ENCODE measurements at places on chromosomes 2 and 18. TPM values are rescaled to one million over a fixed set of nuclear protein-coding genes. Genes with fewer than 3 reads are reported as not detected.

Gene L3MBTL4
- 8.7 TPM for total RNA-seq

Gene FAP
- total RNA-seq: not detected

Gene ALK
- not detected for total RNA-seq

Gene POTEJ
- not detected for total RNA-seq

Gene CDH19
- total RNA-seq: not detected

DNA sequence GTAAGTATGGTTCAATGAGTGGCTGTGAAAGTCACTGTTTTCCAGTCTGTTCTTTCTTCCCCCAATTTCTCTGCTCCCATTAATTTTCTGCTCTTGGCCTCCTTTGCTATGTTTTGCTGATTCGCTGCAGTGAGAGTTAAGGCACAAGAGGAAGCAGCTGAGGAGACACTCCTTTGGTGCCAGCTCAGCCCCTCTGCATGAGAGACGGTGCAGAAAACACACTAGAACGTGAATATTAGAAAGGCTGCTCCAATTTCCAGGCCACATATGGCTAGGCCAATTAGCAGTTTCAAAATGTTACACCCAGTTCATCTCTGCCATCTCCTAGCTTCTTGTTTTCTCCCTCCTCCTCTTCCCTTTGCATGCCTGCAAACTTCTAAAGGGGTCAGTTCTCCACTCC is 38.9 kb downstream of the AKAIN1 start:
- no peaks in the 10 kb centered on the region for H3K27me3 ChIP-seq
- no peaks in the 10 kb centered on the region for H3K36me3 ChIP-seq
- DNase-seq: no peak
- no peak overlapping the region for H3K27ac ChIP-seq

DNA sequence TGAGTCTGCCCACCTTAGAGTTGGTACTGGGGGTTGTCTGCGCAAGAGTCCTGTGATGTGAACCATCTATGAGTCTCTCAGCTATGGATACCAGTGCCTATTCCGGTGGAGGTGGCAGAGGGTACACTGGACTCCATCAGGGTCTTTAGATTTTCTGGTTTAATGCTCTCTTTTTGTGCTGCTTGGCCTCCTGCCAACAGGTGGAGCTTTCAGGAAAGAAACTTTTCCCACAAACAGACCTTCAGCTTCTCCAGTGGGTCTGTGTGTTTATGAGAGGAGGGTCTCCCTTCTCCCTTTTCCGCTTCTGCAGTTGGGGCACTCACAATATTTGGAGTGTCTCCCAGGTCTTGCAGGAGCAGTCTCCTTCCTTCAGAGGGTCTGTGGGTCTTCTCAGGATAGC is 1721.9 kb upstream of the SLC39A10 start:
- no peaks in the 10 kb centered on the region for H3K36me3 ChIP-seq
- H3K4me1 ChIP-seq: no peaks in the 10 kb centered on the region
- H3K27me3 ChIP-seq: no peaks in the 10 kb centered on the region

GRCh38 chr2:120791962-120792297 is 56.3 kb downstream of the GLI2 start:
- no peak overlapping the region for H3K4me3 ChIP-seq
- DNase-seq: no peak
- no peak overlapping the region for H3K27ac ChIP-seq
- no peaks in the 10 kb centered on the region for H3K4me1 ChIP-seq
- H3K27me3 ChIP-seq: peaks cover 4% of the 10 kb centered on the region

DNA sequence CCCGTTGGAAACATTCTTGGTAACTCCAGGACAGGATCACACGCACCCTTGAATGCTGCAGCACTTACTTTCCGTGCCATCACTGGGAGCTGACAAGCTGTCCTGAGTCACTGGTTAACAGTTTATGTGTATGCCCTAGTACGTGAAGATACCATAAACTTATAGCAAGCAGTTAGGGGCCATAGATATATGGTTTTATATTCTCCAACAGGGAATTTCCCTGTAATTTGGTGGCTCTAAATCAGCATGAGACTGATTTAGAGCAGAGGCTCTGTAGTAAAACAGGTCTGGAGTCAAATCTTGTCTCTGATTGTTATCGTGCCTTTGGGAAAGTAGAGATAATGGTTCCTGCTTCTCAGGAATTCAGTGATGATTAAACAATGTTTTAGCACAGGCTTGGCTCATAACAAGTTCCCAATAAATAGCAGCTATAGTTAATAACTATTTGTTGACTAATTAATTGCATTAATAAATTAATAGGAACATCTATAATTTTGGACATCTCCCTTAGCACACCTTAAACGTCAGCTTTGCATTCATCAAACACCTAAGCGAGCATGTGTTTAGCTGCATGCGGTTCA is 215.2 kb downstream of the VAPA start:
- no peak for DNase-seq
- H3K36me3 ChIP-seq: no peaks in the 10 kb centered on the region
- peaks cover 7% of the 10 kb centered on the region for H3K27me3 ChIP-seq
- H3K4me3 ChIP-seq: no peak overlapping the region
- H3K4me1 ChIP-seq: no peaks in the 10 kb centered on the region
- no peak overlapping the region for H3K27ac ChIP-seq

DNA sequence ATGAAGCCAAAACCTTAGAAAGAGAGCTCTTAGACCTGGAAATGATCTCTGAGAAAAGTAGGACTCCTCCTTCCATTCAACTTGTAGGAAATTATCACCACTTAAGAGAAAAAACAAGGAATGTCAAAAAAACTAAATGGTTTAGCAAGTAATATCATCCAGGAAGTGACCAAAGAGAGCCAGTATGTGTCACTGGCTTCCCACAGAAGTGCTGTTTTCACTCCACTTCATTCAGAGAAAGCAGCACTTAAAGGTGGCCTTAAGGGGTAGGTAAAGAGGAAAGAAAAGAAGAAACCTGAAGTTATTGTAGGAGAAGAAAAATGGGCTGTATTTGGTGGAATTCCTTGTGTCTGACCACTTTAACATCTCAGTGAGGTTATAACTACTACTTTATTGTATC is 414.4 kb upstream of the ETAA1 start:
- no peak for DNase-seq
- no peak overlapping the region for H3K27ac ChIP-seq
- no peaks in the 10 kb centered on the region for H3K36me3 ChIP-seq
- H3K4me3 ChIP-seq: no peak overlapping the region

- no peaks in the 10 kb centered on the region for H3K36me3 ChIP-seq
- no peak overlapping the region for H3K27ac ChIP-seq
- no peaks in the 10 kb centered on the region for H3K4me1 ChIP-seq
- H3K27me3 ChIP-seq: no peaks in the 10 kb centered on the region
- H3K4me3 ChIP-seq: no peak overlapping the region
Measured at GRCh38 chr18:28357766-28358401, 181.0 kb upstream of the CDH2 start.

DNA sequence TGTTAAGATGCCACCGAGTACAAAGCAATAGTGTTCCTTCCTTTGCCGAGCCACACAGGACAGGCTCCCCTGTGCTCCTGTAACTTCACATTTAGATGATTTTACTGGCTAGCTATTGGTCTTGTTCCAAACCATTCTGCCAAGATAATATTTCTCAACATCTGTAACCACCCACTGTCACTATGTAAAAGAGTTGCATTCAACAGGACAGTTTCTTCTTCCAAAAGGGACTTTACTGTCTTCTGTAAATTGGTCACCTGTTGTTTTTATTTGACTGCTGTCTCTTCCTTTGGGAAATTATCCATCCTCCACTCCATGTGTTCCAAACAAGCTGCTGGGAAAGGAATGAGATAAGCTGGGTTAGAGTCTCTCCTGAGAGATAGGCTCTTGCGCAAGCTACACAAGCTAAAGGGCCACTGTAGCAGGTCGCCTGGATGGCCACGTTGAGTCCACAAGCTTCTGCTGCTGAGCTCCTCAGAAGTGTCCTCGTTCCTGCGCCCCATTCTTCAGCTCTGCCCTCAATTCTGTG is 14.4 kb upstream of the BZW1 start:
- H3K36me3 ChIP-seq: no peaks in the 10 kb centered on the region
- H3K27me3 ChIP-seq: no peaks in the 10 kb centered on the region
- no peak for DNase-seq
- no peak overlapping the region for H3K27ac ChIP-seq
- H3K4me3 ChIP-seq: no peak overlapping the region
- no peaks in the 10 kb centered on the region for H3K4me1 ChIP-seq

GRCh38 chr2:151336863-151337371 is 20.5 kb upstream of the TNFAIP6 start:
- no peaks in the 10 kb centered on the region for H3K27me3 ChIP-seq
- no peak overlapping the region for H3K27ac ChIP-seq
- no peaks in the 10 kb centered on the region for H3K36me3 ChIP-seq
- DNase-seq: no peak
- no peaks in the 10 kb centered on the region for H3K4me1 ChIP-seq

GRCh38 chr2:48738806-48739205 is 16.7 kb downstream of the LHCGR start:
- H3K4me1 ChIP-seq: no peaks in the 10 kb centered on the region
- H3K36me3 ChIP-seq: no peaks in the 10 kb centered on the region
- H3K27ac ChIP-seq: no peak overlapping the region
- H3K27me3 ChIP-seq: no peaks in the 10 kb centered on the region
- no peak for DNase-seq

DNA sequence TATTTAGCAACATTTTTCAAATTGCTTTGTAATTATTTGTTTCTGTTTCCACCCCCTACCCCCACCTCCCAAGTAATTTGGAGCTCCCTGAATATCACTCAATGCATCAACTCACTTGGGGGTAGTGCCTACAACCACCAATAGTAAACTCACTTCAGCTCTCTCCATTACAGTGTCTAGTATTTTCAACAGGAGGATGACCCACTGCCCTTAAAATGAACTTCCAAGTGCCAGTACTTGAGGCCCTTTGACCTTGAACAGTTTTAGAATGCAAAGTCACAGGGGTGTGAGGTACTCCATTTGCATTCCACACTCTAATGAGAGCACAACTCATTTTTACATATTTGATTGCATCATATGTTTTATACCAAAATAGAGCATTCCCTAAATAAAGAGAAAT is 523.0 kb downstream of the ERBB4 start:
- no peaks in the 10 kb centered on the region for H3K36me3 ChIP-seq
- no peak overlapping the region for H3K4me3 ChIP-seq
- no peaks in the 10 kb centered on the region for H3K4me1 ChIP-seq

DNA sequence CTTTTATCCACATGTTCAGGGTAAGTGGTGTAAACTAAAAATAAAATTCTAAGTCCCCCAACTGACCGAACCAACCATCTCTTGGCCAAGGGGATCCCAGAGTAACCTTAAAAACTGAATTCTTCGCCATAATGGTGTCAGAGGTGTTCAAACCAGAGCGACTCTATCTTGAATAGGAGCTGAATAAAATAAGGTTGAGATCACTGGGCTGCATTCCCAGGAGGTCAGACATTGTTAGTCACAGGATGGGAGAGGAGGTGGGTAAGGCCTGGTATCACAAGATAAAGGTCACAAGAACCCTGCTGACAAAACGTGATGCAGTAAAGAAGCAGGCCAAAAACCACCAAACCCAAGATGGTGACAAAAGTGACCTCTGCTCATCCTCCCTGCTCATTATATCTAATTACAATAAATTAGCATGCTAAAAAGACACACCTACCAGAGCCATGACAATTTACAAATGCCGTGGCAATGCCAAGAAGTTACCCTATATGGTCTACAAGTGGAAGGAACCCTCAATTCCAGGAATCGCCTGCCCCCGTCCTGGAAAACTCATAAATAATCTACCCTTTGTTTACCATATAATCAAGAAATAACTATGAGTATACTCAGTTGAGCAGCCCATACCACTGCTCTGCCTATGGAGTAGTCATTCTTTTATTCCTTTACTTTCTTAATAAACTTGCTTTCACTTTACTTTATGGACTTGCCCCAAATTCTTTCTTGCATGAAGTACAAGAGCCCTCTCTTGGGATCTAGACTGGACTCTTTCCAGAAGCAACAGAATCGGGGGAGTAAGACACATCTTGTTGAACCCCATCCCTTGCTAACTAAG is 302.4 kb downstream of the STK39 start:
- no peak for DNase-seq
- no peak overlapping the region for H3K27ac ChIP-seq
- no peaks in the 10 kb centered on the region for H3K27me3 ChIP-seq
- H3K4me3 ChIP-seq: no peak overlapping the region

DNA sequence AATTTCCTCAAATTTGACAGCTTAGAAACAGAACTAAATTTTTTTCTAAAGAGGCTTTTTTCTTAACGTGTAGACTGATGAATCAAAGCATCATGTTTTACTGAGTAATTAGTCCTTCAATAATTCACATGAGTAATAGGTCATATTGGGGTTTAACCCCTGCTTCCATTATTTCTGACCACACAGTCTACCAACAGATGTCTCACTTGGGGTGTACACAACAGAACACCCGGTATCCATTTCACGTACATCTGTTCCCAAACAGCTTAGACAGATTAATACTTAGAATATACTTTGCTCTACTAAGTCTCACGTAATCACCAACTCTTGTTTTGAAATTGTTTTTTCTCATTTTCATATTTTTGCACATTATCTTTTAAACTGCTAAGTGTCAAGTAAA is 14.8 kb downstream of the CERKL start:
- H3K4me1 ChIP-seq: no peaks in the 10 kb centered on the region
- DNase-seq: no peak
- no peaks in the 10 kb centered on the region for H3K36me3 ChIP-seq
- H3K27me3 ChIP-seq: no peaks in the 10 kb centered on the region
- no peak overlapping the region for H3K27ac ChIP-seq

DNA sequence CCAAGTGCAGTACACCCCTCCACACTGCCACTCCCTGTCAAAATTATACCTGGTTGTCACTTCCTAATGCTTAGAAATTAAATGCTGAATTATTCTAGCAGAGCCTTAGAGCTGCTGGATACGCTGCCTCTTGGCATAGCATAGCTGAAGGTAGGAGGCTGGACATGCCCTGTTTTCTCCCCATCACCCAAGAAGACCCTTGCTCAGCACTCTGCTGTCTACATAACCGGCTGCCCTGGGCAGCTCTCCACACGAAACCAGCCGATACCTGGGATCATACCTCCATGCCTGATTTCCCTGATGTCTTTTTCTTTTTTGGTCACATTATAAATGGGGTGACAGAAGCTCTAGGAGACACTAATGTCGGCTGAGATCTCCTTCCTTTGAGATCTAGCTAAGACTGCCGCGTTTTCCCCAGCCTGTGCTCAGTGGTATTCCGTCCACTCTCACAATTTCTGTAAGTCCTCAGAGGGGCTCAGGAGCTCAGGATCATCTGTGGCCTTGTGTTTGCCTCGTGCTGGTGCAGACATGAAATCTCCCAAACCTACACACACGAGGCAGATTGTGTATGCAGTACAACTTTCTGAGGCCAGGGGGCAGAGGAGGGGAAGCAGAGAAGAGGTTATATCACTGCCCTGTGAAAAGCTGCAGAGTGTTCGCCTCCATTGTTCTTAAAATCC is 13.5 kb upstream of the ZAP70 start:
- no peak overlapping the region for H3K4me3 ChIP-seq
- DNase-seq: no peak
- no peaks in the 10 kb centered on the region for H3K36me3 ChIP-seq
- H3K27me3 ChIP-seq: no peaks in the 10 kb centered on the region
- no peak overlapping the region for H3K27ac ChIP-seq

DNA sequence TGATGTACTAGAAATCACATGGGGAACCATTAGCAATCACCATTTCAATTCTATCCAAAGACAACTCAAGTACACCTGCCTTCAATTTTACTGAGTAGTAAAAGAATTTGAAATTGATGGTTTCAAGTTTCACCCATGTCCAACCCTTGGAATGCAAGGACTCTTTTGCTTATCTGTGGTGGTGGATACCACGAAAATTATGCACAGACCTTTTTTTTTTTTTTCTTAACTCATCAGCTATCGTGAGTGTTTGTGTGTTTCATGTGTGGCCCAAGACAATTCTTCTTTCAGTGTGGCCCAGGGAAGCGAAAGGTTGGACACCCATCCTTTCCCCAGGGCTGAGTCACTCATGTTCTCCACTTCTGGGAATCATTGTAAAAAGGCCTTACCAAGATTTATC is 23.1 kb downstream of the ID2 start:
- no peak overlapping the region for H3K4me3 ChIP-seq
- no peak overlapping the region for H3K27ac ChIP-seq
- H3K36me3 ChIP-seq: no peaks in the 10 kb centered on the region
